ENCODE measurements at places on chromosomes 7 and 10.

GRCh38 chr10:119207713-119208552 is 562 bp downstream of the GRK5 start:
- DNase-seq, result no peak

GRCh38 chr7:103879928-103880600 is 109.4 kb downstream of the RELN start:
- DNase-seq, result no peak

GRCh38 chr10:4283846-4284610 is 499.0 kb upstream of the KLF6 start:
- DNase-seq, result no peak

DNA sequence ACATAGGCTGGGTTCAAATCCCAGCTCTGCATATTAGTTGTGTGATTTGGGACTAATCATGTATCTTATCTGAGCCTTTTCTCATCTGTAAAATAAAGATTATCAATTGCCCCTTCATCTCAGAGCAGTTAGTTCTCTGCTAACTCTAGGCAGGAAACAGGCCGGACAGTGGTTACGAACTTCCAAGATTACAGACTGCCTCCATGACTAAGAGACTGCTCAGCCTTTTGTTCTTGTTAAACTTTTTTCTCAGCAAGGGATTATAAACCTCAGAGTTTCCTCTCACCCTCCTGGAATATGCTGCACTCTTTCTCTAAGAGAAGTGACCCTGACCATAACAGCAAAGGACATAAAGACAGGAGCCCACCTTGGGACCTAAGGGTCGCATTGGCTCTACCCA is 52.5 kb upstream of the NFKB2 start:
- no peak for DNase-seq

DNA sequence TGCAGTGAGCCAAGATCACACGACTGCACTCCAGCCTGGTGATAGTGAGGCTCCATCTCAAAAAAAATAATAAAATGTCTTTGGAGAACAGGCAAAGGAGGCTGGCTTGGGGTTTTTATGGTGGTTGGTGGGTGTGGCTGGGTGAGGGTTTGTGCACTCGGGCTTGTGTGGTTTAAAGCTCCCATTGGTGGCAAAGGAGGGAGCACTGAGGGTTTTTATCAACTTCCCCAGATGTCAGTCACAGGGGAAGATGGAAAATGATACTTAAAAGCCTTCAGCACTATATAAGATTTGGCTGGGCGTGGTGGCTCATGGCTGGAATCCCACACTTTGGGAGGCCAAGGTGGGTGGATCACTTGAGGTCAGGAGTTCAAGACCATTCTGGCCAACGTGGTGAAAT is 16.3 kb upstream of the RNF216 start:
- DNase-seq, result no peak

DNA sequence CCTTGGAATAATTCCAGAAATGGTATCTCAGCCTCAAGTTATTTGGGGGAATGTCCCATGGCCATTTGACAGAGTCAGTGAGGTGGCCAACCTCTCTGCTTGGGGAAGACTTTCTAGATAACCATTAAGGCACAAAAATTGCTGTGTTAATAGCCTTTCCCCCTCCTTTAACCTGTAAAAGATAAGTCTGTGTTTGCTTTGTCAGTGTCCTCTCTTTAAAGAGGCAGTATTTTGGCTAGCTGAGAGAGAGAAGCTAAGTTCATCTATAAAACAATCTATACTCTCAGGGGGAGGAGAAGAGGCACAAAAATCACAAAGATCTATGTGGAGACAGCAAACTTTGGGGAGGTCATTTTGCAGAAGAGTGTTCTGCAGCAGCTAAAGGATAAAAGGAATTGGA is 72.1 kb downstream of the PLCE1 start:
- no peak for DNase-seq

GRCh38 chr10:122473116-122473515 is 11.8 kb downstream of the HTRA1 start:
- DNase-seq, result no peak

GRCh38 chr10:80163741-80164341 is 31.3 kb downstream of the PLAC9 start:
- DNase-seq, result peak; percentile 37

DNA sequence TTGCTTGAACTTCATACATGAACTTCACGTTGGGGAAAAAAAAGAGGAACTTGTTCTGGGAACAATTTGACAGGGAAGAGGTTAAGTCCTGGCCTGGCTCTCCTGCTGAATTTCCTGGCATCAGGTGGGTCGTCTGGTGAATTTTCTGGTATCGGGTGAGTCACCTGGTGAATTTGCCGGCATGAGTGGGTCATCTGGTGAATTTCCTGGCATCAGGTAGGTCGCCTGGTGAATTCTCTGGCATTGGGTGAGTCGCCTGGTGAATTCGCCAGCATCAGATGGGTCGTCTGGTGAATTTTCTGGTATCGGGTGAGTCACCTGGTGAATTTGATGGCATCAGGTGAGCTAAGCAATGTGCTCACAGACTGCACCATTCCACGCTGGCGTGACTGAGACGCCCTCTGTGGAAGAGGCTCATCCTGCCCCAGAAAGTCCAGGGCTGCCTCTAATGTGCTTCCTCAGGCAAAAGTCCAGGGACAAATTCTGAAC is 255.4 kb downstream of the TCERG1L start:
- no peak for DNase-seq

DNA sequence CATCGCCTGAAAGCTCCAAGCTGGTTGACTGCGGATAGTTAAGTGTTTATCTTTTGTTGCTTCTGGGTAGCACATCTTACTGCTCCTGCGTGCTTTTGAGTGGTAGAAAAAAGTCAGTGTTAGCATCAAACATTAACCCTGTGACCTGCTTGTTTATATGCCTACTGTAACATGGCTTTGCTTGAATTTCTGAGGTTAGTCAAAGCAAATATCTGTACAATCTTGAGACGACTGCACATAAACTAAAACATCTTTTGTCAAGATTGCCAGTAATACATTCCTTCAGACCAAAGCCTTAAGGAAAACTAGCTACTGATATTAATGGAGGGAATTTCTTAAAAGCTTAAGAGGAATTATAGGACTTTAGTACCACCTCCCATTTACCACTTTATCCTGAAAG is 163.7 kb downstream of the BAMBI start:
- DNase-seq, result no peak

- DNase-seq, result no peak
Observed at GRCh38 chr7:23332193-23332592, 33.1 kb downstream of the MALSU1 start.

DNA sequence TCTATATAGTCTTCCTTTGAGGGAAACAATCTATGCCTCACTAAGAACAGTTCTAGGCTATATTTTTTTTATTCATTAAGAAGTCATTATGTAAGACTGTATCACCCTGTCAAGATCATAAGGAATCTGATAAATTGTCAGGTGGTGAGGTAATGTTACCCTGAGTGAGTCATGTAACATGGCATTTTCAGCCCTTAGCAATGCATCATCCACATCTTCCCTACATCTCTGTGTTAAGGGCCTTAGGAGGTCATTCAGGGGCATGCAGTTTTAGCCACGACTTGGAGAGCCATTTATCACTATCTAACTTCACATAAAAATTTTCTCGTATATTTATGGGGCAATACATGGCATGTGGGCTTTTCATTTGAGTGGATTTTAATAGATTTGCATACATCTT is 924.5 kb upstream of the MBL2 start:
- no peak for DNase-seq

- no peak for DNase-seq
Observed at GRCh38 chr7:1954366-1955004, 278.3 kb downstream of the MAD1L1 start.

DNA sequence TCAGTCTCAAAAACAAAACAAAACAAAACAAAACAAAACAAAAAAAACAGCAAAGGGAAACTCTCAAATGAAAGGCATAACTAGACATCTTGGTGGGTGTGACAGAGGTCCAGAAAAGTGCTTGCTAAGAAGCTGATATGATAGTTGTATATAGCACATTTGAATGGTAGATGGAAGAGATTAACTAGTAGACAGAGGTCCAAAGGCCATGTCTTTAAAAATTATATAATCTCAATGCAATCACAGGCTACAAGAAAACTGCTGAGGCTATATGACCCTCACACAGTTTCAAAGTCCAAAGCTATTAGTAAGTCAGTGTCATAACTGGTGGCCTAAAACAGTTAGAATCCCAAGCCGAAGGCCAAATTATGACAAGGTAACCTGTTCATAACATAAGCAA is 15.6 kb upstream of the CUBN start:
- DNase-seq, result no peak

DNA sequence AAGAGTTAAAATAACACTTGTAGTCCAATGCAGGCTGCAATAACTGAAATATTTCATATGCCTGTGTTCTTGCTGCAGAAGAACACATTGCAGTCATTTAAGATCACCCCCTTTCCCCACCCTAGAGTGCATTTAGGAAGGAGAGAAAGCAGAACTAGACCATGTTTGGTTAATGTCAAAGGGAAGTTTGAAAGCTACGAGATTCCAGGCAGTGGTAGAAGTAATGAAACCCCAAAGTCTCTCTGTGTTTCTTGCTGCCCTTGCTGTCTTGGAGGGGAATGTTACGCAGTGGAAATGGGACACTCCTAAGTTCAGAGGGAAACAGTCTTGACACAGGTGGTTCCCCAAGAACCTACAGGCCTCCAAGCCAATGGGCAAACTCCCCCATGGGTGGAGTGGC is 242.9 kb downstream of the PTEN start:
- DNase-seq, result no peak

DNA sequence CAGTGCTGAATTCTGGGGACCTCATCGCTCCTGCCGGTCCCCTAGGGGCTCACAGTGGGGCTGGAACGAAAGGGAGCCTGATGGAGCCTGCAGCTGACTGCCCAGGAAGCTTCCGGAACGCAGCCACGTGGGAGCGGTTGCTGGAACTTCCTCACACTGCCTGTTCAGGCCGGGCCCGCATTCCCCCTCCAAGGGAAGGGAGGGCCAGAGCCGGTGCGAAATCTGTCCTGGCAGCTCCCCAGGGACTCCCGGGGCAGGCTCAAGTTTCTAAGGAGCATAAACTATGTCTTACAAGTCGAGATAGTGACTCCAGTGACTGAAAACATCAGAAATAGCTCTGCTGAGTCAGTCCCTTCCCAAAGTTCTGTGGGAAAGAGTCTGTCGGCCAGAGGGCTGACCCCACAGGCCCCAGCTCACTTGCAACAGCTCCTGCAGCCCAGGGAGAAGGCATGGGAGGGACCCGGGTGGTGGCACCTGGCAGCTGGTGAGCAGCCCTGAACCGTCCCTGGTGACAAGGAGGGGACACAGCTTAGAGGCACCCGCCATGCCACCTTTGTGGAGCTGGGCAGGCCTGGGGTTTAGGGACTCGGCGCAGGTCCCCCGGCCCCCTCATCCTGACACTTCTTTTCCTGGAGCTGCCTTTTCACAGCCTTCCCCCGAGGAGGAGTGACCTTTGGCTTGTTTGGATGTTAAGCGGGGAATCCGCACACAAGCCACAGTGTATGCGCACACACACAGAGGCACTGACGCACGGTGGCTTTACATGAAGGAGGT is 47.6 kb downstream of the PDGFA start:
- no peak for DNase-seq

DNA sequence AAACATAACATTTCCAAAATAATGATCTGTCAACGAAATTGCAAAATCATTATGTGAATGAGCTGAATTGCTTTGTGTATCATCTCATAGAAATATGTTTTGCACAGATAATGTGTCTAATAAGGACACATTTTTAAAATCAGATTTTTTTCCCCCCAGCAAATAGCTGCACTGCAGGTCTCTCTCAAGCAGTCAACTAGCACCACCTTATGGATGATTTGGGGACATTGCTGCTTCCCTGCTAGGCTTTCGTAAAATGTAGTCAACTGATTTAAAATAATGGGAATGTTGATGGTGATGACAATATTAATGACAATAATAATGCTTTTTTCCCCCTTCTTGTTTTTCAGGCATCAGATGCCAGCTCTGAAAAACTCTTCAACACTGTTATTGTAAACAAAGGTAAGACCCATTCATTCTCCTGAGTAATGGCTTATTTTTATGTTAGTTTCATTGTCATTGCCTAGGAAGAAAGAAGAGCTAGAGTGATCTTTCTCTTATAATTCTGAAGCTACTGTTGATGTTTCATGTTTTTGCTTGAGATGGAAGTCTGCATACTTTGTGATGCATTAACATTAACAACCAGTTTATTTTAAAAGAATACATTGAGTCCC is 433.6 kb upstream of the GALNT17 start:
- DNase-seq, result peak; percentile 39

DNA sequence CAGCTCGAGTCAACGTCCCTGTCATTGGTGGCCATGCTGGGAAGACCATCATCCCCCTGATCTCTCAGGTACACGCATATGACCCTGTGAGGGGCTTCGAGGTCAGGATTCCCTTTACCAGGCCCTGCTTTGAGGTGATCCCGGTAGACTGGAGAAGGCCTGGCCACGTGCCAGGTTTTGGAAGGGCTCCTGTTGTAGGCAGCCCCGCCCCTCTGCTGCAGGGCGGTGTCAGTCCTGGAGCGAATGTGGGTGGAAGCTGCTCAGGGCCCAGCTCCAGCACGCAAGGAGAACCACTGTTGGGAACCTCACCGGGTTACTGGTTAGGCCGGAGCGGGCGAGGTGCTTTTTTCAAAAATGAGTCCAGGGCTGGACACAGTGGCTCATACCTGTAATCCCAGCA is 15.6 kb downstream of the MDH2 start:
- no peak for DNase-seq

GRCh38 chr10:120981601-120982391 is 130.6 kb downstream of the WDR11 start:
- DNase-seq, result no peak

DNA sequence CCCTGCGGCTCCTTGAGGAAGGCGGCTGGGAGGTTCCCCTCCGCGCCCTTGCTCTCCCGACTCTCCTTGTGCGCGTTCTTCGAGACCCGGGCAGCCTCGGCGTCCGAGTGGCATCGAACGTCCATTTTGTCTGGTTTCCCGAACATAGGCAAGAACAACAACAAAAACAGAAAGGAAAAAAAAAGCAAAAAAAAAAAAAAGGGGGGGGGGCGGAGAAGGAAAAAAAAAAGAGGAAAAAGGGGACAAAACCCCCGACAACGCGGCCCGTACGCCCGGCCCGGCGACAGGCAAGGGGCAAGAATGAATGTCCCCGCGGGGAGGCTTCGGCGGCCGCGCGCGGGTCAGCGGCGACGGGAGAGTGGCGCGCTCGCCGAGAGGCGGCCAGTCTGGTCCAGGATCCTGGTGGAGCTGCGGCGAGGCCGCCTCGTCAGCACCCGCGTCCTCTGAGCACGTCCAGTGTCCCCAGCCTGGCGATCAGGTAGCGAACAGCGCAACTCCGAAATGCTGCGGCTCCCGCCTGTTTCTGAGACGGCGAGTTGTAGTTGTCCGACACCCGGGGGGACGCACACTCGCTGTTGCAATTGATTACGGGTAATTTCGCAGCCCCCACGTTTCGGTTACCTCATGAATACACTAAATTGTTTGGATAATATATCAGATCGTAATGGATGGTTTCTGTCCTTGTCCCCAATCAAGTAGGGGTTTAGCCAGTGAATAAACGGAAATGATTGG is at the start of gene VAX1:
TSS of gene VAX1 (minus strand) at position 360 of the 732 bp plus-strand sequence. CDS start at position 146, 214 bp downstream.
- DNase-seq, result no peak
